ENCODE measurements at places on chromosomes 3 and 15.

GRCh38 chr3:98655666-98656065, 62.3 kb upstream of the CPOX start:
- DNase-seq: peak; percentile 65

DNA sequence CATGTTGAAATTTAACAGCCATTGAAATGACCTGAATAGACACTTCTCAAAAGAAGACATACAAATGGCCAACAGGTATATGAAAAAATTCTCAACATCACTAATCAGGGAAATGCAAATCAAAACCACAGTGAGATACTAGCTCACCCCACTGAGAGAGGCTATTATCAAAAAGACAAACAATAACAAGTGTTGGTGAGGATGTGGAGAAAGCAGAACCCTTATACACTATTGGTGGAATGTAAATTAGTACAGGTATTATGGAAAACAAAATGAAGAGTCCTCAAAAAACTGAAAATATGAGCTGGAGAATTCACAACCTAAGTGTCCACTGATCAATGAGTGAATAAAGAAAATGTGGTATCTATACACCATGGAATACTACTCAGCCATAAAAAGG, 21.5 kb downstream of the THOC7 start:
- no peak for DNase-seq

GRCh38 chr15:72866182-72866581, 82.6 kb upstream of the ADPGK start:
- DNase-seq: no peak

GRCh38 chr15:91304786-91305185, 204.7 kb downstream of the SV2B start:
- DNase-seq: no peak

- peak; percentile 71 for DNase-seq
These were observed 110.2 kb downstream of the LRTM1 start for GRCh38 chr3:54817628-54818027.

GRCh38 chr15:58758141-58758540, 8.6 kb upstream of the ADAM10 start:
- no peak for DNase-seq

- DNase-seq: no peak
These were observed 933.6 kb upstream of the ROBO1 start for GRCh38 chr3:80701349-80701748.
